ENCODE measurements at places on chromosomes 2 and 18.

DNA sequence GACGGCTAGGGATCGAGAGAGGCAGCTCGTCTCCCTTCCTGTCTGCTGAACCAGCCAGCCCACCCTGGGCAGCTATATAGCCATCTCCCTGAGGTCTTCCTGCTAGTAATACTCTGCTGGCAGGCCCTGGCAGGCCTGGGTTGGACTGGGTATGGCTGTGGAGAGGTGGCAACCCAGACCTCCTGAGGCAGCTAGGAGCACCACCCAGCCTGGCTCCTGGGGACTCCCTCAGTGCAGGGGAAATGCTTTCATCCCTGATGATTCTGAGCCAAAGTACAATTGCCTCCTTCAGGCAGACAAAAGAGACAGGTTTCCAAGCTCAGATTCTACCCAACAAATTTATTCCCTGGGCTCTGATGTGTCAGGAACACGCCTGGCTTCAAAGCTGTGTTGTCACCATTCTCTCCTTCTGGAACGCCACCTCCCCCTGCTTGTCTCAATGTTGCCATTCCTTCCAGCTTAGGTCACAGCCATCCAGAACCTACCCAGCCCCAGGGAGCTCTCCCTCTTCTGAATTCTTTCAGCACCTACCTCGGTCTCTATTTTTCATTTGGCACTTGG lies 4.7 kb upstream of the DNAJB2 start:
- no peak for DNase-seq

DNA sequence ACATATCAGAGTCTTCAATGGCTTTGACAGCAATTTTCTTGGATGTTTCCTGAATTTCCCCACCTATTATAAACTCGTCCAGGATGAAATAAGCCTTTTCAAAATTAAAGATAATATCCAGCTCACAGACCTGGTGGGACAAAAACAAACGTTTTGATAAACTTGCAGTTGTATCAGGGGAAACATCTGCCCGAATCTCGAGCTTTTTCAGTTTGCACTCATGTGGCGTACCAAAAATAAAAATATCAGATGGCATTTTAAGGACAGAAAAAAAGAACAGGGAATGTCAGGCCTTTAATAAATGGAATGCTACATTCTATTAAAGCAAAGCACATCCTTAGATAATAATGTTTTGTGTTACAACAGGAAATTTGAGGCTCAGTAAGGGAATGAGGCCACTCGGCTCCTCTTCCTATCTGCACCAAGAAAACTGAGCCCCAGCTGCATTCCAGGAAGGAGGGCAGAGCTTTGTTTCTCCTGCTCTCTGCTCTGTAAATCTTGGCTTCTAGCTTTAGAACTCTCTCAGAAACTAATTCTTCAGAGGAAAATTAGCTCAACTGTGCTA lies 72.1 kb downstream of the AP1S3 start:
- DNase-seq, result no peak

- DNase-seq, result no peak
Observed at GRCh38 chr2:241991299-241991698, 121.8 kb downstream of the RTP5 start.

- no peak for DNase-seq
Observed at GRCh38 chr2:34567128-34567527, 968.0 kb upstream of the FAM98A start.

- no peak for DNase-seq
Observed at GRCh38 chr2:190911813-190912212, 31.2 kb downstream of the GLS start.

- peak; percentile 55 for DNase-seq
Observed at GRCh38 chr2:8680822-8681760, 765 bp upstream of the ID2 start.

DNA sequence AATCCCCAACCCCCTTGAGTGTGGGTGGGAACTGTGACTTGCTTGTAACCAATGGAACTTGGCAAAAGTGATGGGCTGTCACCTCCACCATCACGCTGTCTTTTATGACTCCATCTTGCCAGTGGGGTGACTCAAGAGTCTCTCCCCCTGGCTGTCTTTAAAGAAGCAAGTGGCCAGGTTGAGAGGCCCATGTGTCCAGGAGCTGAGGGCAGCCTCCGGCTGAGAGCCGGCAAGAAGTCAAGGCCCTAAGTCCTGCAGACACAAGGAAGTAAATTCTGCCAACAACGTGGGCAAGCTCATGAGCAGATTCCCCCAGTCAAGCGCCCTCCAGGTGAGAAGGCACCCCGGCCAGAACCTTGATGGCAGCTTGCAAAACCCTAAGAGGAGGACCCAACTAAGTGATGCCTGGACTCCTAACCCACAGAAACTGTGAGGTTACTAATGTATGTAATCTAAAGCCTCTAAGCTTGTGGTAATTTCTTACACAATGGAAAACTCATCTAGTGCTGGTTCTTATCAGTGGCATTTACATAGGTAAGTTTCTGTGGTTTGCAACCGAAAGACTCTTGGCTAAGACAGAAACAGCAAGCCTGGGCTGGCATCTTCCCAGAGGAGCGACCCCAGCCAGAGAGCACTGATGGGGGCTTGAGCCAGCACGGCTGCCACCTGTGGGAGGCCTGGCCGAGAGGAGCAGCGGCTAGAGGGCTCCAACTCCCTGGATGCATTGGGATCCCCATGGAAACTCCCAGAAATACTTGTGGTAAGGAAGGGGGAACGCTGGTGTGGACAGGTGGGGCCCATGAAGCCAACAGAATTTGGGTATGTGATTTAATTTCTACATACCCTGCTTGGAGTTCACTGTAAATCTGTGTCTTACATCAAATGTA lies 49.3 kb downstream of the CIB4 start:
- DNase-seq, result peak; percentile 2

DNA sequence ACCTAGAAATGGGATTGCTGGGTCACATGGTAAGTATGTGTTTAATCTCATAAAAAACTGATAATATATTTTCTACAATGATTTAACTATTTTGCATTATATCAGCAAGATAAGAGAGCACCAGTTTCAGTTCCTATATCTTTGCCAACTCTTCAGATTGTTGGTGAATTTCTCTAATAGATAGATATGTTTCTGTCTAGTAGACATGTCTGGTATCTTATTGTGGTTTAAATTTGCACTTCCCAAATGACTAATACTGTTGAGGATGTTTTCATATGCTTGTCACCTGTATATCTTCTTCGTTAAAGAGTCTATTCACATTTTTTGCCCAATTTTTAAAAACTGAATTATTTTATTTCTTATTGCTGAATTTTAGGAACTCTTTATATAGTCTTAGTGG lies 113.8 kb upstream of the UXS1 start:
- peak; percentile 16 for DNase-seq

DNA sequence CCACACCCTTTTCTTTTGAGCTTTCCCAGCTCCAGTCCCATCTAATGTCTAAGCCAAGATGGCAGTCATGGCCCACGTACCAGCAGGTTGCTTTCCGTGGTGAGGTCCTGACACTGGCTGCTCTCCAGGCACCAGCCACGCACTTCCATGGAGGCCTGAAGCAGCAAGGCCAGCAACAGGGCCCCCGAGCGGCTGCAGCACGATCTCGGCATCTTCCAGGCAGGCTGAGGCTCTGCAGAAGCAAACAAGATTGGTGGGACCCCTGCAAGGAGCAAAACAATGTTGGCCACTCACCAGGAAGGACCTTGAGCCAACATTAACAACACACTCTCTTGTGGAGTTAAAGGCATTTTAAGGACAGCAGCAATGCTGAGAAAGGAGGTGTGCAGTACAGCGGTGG lies 3.8 kb downstream of the POMC start:
- no peak for DNase-seq

DNA sequence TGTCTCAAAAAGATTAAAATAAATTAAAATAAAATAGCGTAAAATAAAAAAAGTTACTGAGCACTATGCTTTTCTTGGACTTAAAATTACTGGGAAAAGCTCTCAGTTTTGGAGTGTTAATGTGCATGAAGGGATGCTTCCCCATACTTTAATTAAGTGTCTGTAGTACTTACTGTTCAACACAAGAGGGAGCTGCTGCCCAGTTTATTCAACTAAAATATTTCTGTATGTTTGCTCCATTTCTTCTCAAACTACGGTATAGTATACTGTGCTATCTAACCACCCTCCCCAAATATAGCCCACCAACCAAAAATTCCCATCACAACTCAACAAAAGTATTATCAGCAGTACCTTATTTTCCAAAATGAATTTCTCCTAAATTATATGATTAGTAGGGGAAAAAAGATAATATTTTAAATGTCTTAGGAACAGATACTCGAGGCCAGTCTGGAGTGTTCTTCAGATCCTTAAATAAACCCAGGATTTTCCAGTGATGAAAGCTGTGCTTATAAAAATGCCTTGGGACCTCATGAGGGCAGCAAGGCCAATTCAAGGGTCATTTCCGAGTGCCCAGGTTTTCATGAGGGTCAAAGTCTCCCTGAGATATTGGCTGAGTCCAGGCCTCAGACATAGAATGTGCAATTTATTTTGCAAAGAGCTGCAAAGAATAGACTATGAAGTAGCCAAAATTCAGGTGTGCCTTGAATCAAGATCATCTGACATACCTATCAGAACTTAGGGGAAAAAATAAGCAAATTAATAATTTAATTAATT lies 64.1 kb downstream of the CHRNA1 start:
- DNase-seq, result peak; percentile 52

GRCh38 chr2:151102226-151102625 lies 159.4 kb downstream of the RBM43 start:
- DNase-seq, result peak; percentile 2

DNA sequence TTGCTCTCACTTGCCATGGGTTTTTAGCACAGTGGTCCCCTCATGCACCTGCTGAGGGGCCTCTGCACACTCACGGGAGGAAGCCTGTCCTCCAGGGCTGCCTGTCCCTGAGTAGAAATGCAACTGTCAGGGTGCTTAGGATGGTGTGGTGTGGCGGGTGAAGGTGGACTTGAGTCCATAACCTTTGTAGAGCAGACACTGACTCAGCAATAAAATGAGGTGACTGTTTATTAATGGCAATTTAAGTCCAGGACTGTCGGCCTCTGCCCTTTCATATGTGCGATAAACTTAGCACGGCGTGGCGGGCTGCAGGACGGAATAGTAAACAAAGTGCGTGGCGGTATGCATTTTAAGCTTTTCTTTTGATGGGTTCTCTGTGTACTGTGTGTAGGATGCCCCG lies 188.2 kb downstream of the LDLRAD4 start:
- no peak for DNase-seq

DNA sequence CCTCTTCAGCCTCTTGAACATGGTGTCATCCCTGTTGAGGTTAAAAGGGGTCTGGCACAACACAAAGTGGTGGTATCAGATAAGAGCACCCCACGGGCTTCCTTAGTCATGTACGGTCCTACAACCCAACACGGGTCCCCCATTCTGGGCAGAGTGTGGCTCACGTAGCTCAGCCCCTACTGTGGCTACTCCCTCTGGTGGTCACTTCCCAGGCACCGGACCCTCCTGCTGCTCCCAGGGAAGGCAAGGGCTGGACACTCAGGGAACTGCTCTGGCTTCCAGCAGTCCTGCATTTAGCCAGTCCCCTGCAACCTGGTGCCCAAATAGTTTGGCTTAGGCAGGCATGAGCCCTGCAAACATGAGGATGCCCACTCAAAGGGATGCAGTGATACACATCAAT lies 58.6 kb downstream of the GALNT14 start:
- DNase-seq, result no peak

GRCh38 chr18:38751898-38752297 lies 1186.3 kb upstream of the CELF4 start:
- no peak for DNase-seq

DNA sequence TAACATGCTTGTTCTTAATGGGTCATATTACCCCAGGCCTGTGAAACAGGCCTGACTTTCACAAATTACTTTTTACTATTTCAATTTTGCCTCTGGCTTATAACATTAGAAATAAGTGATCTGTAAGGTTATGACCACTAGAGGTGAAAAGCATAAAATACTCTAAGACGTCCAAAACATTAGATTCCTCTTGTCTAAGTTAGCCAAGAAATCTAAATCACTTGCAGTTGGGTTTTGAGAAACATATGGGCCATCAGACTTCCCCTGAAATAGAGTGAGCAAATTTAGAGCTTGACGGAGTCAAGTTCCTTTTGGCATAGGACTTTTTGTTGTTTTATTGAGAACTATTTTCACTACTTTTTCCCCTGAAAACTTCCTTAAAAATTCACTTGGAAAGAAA lies 32.7 kb upstream of the RIT2 start:
- DNase-seq, result no peak

- DNase-seq, result peak; percentile 83
Observed at GRCh38 chr2:100733391-100734187, 86.3 kb upstream of the NPAS2 start.

DNA sequence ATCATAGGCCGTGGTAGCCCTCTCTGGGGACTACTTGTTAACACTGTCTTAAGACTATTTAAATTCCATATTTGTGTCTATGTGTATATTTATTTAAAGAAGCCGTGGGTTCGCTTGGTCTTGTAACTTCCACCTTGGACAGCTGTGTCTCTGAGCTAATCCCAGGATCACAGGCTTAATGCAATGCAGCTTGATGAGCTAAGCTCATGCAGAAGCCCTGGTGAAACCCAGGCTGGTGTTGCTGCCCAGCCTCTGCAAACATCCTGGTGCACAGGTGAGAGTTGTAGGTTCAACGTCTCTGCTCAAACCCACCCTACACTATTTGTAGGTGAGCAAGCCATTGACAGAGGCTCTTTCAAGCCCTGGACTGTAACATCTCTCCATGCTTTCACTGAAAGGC lies 211.8 kb downstream of the FAM210A start:
- DNase-seq, result no peak

DNA sequence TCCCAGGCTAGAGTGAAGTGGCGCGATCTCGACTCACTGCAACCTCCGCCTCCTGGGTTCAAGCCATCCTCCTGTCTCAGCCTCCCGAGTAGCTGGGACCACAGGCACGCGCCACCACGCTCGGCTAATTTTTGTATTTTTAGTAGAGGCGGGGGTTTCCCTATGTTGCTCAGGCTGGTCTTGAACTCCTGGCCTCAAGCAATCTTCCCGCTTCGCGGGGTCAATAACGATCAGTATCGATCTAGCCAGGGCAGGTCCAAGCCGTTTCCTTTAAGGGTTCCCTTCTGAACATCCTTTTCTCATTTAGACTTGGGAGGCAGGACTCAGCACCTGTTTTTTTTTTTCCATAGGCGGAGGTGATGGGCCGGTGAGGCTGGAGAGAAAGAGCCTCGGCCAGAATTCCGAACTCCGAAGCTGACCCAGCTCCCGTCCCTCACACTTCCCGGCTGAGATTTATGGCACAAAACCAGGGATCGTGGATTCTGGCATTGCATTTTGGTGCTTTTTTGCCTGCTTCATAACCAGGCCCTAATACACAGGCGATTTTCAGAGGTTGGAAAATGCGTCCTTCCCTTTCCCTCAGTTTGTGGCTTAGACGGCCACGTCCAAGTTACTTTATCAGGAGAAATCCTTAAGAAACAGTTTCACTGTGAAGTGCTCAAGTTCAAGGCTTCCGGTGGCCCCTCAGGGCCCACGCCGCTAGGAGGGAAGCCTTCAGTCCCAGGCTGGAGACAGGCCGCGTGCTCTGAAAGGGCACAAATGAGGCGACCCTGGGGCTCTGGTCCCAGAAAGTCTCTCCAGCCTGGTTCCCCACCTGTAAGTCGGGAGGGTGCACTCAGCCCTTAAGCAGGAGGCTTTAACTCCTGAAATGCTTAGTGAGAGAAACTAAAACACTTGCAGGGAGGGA lies 998 bp upstream of the SLC66A3 start:
- DNase-seq, result no peak

GRCh38 chr18:66550366-66550765 lies 53.5 kb downstream of the CDH19 start:
- DNase-seq, result no peak

Measured in MV-4-11 (cell line).